GM13976 (cell line): ENCODE measurements at places on chromosomes 1 and 21.

GRCh38 chr21:46239817-46240325, 11.3 kb upstream of the LSS start:
- DNase-seq = no peak

- no peak for DNase-seq
Observed at GRCh38 chr1:228400237-228400651, 6.4 kb downstream of the TRIM11 start.

GRCh38 chr21:41651406-41651805, 115.4 kb downstream of the RIPK4 start:
- DNase-seq = no peak

DNA sequence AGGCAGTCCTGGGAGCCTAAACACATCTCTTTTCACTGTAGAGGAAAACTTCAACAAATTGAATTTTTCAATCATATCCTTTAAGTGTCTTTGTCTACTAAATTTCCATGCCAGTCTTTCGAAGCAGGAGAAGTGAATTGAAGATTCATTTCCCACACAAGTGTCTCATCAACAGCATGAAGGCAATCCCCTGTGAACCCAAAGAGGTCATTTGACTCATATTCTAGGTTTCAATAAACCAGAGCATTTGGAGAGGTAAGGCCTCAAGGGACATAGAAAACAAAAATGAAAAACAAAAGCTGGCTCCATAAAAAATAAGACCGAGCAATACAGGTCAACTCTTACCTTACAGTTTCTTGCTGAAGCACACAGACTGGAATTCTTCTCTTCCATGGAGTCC, 94.1 kb upstream of the ATP1B1 start:
- DNase-seq = peak; percentile 54

GRCh38 chr1:4071653-4072052, 171.6 kb upstream of the C1orf174 start:
- no peak for DNase-seq

- DNase-seq = peak; percentile 63
Observed at GRCh38 chr1:145828367-145829026, 4.5 kb downstream of the POLR3C start.

- DNase-seq = peak; percentile 70
Observed at GRCh38 chr1:246214708-246215509, 292.2 kb downstream of the SMYD3 start.

GRCh38 chr21:43986544-43987451, 25.3 kb upstream of the TRAPPC10 start:
- no peak for DNase-seq

GRCh38 chr21:45592626-45593134, 50.4 kb upstream of the SLC19A1 start:
- no peak for DNase-seq

GRCh38 chr1:182671750-182672486, 12.5 kb downstream of the RGS8 start:
- no peak for DNase-seq

DNA sequence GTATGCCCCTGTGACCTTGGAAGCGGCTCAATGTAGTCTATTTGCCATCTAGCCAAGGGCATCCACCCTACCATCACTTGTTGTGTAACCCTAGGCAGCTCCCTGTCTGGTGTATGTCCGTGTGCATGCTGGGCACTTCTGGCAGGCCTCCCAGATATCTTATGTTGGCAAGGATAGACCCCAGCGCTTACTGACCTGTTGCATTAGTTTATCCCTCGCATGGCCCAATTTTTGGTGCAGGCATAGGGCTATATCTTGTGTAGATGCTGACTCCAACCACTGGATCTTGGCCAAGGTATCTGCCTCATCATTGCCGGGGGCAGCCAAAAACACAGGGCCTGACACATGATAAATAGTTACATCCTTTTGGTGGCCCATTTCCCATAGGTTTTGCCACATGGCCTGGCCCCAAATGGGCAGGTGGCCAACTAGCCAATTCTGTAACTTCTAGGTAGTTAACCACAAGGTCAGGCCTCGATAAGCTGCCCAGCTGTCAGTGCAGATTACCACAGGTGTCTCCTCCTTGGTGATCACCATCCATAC, 14.0 kb upstream of the TBX19 start:
- DNase-seq = no peak

DNA sequence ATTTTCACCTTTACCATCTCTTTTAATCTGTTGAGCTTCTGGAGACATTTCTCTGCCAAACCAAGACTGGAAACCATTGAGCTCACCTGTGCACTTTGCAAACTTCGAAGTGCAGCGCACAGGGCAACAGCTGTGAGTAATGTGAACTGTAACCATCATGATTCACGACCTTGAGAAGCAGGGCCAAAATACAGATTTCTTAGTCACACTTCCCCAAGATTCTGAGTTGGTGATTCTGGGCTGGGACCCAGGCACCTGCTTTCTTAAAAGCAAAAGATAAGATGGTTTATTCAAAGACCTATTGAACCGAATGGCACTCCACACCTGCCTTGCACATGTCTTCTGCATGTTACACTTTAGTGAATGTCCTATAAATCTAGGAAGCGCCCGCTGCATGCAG, 10.2 kb downstream of the AGTRAP start:
- DNase-seq = no peak

GRCh38 chr1:9580942-9581341, 7.8 kb upstream of the TMEM201 start:
- DNase-seq = no peak

GRCh38 chr1:94658221-94658620, 116.7 kb upstream of the F3 start:
- DNase-seq = no peak

- no peak for DNase-seq
Observed at GRCh38 chr1:47189844-47190508, at the start of gene PDZK1IP1. Gene PDZK1IP1, minus strand, starts transcription at chr1:47190036. Its CDS starts 104 bp downstream, at chr1:47189932.

- no peak for DNase-seq
Observed at GRCh38 chr1:207280706-207281105, 40.8 kb upstream of the CD55 start.

DNA sequence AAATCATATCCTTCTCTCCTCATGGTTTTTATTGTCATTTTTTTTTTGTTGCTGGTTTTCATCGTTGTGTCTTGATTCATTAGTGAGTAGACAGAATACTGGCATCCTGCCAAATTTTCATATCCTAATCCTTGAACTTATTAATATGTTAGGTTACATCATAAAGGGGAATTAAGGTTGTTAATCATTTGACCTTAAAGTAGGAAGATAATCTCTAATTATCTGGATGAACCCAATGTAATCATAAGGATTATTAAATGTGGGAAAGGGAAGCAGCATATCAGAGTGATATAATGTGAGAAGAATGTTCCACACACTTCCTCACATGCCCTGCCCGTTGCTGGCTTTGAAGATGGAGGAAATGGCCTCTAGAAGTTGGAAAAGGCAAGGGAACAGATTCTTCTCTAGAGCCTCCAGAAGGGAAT, 299.7 kb downstream of the HMCN1 start:
- DNase-seq = no peak

DNA sequence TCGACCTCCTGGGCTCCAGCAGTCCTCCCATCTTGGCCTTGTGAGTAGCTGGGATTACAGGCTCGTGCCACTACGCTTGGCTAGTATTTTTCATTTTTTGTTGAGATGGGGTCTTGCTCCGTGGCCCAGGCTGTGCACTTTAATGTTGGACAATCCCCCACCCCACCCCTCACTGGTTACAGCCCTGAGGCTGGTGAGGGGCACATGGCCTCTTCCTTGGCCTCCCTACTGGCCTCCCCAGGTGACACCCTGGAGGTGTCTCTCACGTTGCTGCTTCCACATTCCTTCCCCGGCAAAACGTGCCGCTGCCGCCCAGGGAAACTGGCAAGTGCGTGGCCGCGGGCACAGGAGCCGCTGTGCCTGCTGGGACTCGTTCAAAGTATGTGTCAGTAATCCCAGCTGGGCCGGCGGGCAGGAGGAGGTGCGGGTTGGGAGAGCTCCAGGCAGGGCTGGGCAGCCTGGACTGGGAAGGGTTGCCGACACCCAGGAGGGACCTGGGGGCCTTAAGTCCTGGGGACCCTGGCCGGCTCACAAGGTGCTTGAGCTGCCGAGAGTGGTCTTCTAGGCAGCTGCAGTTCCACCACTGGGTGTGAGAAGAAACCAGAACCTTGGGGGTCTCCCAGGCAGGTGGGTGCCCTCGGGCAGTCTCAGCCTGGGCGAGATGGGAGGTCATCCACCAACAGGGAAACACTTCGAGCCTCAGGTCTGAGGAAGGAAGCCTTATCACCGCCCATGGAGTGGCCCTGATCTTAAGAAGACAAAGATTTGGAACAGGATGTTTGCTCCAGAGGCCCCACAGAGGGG, 6.5 kb downstream of the WNT3A start:
- DNase-seq = peak; percentile 29

GRCh38 chr1:162627662-162628296, 4.5 kb upstream of the DDR2 start:
- DNase-seq = no peak

DNA sequence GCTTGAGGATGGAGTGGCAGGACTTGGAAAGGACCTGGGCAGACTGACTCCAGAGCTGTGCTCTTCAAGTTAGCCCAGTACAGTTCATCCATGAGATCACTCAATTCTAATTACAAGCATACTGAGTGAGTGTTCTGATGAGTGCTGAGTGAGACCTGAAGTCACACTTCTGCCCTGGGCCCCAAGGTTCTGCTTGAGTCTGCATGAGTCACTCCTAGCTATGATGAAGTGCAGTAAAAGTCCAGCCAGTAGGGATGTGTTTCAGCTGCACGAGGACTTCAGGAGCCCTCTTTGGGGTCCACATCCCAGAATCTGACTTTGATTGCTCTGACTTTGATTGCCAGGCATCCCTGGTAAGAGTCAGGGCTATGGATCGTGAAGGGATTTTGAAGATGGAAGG, 35.8 kb downstream of the PLEKHA6 start:
- DNase-seq = no peak

- no peak for DNase-seq
Observed at GRCh38 chr1:8680664-8681650, 136.5 kb downstream of the RERE start.

DNA sequence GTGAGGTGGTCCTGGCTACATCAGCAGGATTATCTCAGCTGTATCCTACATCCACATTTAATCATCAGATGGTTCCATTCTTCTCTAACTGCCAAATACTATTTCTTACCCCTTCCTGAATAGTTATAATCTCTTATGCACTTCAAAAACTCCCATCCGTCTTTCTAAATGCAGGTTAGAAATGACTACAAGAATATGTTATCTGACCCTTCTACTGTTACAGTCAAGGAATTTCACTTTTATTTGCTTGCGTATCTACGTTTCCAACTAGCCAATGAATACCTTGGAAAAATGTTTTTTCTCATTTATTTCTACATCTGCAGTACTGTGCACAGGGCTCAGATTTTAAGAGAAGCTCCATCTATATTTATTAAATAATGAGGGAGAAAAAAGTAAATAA, 709.9 kb downstream of the KCNT2 start:
- DNase-seq = no peak

DNA sequence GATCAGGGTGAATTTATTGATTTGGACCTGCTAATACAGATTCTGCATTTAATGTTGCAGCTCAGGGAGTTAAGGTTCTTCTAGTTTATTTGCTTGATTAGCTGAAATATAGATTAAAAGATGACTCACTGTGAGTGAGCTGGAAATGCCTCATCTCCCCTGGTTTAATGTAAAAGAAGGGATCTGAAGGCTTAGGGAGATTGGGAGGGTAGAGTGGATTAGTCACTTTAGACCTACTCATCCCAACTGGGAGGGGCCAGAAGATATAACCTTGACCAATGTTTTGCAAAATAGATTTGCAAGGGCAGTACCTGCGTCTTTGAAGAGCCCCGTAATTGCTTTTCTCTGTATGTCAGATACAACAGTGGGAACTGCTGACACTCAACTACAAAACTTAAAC, 922.8 kb upstream of the ADGRL4 start:
- no peak for DNase-seq

DNA sequence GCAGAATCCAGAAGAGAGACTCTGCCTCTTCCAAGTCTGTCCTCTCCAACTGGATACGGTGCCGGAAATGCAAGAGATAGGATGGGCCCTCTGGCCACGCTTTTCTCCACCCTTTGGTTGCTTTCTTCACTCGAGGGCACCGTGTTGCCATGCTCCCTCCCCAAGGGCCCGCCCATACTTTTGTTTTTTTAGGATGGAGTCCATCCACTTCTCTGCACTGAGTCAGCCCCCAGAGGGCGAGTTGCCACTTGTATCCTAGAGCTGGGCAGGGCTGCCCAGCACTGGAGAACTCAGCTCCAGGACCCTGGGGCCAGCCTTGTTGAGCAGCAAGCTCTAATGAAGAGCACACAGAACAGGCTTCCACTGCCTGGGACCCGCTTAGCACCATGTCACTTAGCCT, 25.5 kb downstream of the IFNGR2 start:
- DNase-seq = no peak

GRCh38 chr1:214445831-214446614, 105.4 kb downstream of the PTPN14 start:
- DNase-seq = no peak

DNA sequence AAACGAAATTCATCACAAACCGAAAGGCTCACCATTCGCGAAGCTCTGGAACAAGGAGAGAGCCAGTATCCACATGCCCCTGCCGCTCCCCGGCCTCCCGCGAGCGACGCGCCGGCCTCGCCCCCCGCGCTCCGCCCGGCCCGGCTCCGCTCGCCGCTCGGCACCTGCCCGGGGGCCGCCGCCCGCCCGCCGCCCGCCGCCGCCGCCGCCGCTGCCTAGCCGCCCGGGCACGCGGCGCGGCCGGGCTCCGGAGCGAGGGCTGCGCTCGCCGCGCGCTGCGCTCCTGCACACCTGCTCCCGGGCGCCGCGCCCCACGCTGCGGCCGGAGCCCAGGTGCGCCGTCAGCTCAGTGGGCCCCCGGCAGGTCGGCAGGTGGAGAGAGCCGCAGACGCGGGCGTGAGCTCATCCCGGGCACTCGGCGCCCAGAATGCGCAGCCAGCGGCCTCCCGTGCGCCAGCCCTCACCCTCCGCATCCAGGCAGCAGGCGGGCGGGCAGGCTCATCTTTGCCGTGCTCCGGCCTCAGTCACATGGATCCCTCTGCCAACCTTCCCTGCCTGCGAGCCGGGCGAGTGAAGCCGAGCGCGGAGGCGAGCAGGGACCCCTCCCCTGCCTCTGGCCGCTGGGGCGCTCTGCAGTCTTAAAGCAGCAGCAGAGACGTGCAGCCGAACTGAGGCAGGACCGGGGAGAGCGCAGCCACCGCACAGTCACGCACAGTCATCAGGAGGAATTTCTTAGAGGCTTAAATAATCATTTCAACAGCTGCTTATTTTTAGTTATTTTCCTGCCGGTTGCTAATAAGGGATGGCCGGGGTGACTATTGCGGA, at the start of gene DSCAM:
TSS of gene DSCAM (minus strand) at position 572 of the 825 bp plus-strand sequence. CDS start at position 75, 497 bp downstream.
- DNase-seq = no peak

DNA sequence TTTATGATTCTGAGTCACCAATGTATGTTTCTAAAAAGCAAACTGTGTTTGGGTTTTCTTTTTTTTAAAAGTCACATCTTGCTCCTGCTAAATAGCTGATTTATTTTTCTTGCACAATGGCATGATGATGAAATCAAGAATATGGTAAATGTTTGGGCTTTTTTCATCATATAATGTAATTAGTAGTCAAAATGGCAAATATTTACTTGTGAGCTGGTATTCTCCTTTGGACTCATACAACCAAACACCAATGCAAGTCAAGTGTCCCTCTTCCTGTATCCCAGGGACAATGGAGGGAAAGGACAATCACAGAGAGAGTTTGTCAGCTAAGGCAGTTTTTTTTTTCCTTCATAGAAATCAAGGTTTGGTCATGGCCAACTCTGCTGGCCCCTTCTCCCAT, 94.6 kb upstream of the RALGPS2 start:
- DNase-seq = no peak

GRCh38 chr1:174090471-174090870, 68.3 kb upstream of the RC3H1 start:
- no peak for DNase-seq
